ENCODE measurements at places on chromosomes 3 and 15.
A peak's percentile ranks its signal among the peaks of the same experiment; 100 is the strongest.

DNA sequence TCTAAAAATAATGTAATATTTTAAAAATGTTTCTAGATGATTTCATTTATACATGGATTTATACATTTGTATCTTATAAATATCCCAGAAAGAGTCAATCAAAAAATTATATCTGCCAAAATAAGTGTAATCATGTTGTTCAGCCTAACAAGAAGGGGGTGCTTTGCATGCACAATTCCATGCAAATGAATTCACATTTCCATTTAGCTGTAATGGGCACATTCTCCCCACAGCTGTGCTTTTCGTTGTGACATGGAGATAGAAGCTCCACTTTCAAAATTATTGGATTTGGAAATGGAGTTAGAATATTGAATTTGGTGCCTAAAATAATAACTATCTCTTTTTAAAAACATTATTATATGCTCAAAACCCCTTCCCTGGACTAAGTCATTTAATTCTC is 270.6 kb downstream of the PTPRG start:
- no peak for DNase-seq

GRCh38 chr3:97161169-97161568 is 346.8 kb downstream of the EPHA6 start:
- no peak for DNase-seq

GRCh38 chr15:37693926-37694325 is 240.5 kb upstream of the TMCO5A start:
- DNase-seq: no peak

DNA sequence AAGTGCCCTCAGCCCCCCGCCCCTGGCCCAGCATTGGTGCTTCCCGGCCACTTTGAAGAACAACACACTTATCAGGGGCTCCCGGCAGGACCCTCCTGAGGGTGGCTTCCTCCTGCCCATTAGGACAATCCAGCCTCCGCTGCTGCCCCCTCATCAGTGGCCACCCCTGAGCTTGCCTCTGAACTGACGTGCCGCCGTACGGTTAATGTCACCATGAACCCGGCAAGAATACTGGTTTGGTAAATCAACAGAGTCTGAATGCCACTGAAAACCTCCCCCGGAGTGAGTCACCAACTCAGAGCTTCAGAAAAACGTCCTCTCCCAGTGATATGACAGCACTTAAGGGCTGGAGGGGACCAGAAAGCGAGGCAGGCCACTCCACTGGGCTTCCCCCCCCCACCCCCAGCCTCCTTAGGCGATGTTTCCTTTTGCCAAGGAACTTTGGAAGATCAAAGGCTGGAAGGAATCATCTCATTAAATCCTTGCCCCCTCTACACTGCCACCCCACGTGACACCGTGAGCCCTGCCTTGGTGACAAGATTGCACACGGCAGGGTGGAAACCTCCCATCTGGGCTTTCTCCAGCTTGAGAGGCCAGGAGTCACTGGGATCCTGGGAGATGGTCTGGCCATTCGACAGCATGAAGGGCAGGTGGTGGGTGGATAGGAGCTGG is 142.1 kb downstream of the NUP210 start:
- no peak for DNase-seq

- DNase-seq: no peak
Observed at GRCh38 chr3:127210654-127210943, 17.7 kb downstream of the PRR23E start.

- peak; percentile 30 for DNase-seq
Observed at GRCh38 chr3:151200586-151200985, 2.4 kb downstream of the GPR171 start.

- no peak for DNase-seq
Observed at GRCh38 chr15:64151727-64152506, at the start of gene SNX22. TSS of gene SNX22 (plus strand) at chr15:64151731. CDS start at chr15:64151776, 45 bp downstream.

DNA sequence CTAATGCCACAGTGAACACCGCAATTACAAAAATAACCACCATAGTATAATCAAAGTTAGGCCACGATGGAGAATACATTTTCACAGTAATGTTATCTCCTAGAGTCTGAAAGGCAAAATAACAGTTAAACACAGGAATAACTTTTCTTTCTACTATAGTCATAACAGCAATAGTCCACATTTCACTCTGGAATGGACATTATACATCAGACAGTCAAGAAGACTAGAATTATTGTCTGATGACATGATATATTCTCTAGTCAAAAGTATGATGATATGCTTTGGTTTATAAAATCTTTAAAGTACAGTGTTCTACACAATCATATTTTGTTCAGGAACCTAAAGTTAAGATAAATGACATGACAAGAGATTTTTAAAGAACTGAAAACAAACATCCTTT is 18.0 kb downstream of the SPPL2A start:
- no peak for DNase-seq

GRCh38 chr3:192833177-192833890 is 84.3 kb downstream of the MB21D2 start:
- DNase-seq: no peak

DNA sequence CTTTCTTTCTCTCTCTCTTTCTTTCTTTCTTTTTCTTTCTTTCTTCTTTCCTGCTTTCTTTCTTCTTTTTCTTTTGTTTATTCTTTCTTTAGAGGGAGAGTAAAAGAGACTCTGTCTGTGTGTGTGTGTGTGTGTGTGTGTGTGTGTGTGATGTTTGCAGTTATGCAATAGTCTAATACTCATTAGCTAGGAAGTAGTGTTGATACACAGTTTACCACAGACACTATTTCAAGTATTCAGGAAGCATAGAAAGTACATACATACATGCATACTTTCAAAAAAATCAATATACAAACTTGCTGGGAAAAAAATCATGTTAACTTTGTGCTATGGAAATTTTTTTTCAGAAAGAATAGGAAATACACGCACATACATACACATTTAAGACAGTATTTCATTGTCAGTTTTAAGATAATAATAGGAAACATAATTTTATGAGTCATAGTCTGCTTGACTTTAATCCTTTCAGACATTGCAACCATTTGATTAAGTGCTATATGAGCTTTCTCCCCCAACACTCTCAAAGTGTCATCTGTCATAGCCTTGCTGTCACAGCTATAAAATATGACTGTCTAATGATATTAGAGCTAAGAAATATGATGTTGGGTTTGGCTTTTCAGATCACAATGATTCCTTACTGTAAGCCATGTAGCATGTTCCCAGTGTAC is 74.9 kb upstream of the EPHA3 start:
- no peak for DNase-seq

- DNase-seq: no peak
Observed at GRCh38 chr3:13714251-13714916, 165.5 kb downstream of the FBLN2 start.

DNA sequence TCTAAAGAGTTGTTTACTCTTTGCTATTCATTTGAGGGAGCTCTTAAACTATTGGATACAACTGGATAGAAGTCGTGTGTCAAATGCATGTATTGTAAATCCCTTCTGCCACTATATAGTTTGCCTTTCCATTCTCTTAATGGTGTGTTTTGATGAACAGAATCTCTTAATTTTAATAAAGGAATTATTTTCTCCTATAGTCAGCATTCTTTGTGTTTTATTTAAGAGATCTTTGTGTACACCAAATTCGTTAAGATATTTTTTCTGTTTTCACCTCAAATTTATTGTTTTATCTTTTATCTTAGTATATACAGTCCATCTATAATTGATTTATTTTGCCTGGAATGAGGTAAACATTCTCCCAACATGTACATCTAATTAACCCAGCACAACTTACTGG is 551.5 kb upstream of the AGTR1 start:
- DNase-seq: no peak

- DNase-seq: no peak
Observed at GRCh38 chr15:37055481-37055880, 44.9 kb downstream of the MEIS2 start.

DNA sequence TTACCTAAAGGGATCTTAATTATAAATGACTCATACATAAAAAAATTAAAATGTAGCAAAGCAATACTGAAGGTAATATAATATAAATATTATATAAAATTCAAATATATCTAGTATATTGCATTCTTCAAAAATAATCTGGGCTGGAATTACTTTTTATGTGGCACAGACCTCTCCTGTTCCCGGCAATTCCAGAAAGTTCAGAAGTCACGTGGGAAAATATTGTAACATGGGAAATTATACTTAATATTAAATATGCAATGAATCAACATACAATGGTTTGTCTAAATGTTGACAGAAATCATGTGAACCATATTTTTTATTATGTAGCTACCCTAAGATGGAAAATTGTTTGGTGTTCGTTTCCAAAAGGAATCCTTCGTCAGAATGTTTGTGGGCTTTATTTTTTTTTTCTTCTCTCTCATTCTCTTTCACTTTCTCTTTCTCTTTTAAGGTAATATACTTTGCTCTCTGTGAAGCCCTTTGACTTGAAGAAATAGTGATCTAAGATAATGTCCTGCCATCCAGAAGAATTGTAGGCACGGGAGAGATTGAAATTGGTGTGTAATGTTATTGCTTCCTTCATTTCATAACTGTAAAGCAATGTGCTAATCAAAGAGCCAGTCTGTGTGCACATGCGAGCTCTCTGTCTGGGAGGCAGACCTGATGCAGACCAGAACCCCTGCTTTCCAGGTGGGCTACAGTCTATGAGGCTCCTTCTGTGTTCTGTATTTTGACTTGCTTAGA is 559.4 kb downstream of the NR2F2 start:
- DNase-seq: no peak

Measured in CD4-positive, alpha-beta T cell treated with Interleukin-15 for 4 hours (primary cell).